Calu3 (cell line): ENCODE measurements at places on chromosomes 5 and 9.

DNA sequence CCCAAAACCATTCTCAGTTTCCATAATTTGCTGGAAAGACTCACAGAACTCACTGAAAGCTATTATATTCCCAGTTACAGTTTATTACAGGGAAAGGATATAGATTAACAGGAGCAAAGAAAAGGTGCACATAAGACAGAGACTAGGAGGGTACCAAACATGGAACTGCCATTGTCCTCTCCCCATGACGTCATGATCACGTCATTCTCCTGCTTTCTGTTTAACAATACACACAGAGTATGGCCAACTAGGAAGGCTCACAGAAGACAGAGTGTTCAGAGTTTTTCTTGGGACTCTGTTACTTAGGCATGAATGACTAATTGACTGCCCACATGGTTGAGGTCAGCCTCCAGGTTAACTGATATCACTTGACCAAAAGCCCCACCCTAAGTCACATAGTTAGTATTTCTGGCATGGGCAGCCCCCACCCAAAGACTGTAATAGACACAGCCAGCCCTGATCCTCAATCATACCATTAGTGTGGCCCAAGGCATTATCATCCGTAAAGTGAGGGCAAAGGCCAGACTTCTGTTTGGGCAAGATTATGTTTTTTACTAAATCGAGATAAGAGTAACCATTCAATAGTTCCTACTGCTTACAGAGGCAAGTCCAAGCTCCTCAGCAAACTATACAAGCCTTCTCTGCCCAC, 353.5 kb upstream of the POU5F2 start:
- no peak for DNase-seq

GRCh38 chr9:112870556-112870955, 20.1 kb downstream of the SLC46A2 start:
- DNase-seq: no peak

- DNase-seq: no peak
These were observed 129.9 kb downstream of the DMXL1 start for GRCh38 chr5:119200795-119201194.

DNA sequence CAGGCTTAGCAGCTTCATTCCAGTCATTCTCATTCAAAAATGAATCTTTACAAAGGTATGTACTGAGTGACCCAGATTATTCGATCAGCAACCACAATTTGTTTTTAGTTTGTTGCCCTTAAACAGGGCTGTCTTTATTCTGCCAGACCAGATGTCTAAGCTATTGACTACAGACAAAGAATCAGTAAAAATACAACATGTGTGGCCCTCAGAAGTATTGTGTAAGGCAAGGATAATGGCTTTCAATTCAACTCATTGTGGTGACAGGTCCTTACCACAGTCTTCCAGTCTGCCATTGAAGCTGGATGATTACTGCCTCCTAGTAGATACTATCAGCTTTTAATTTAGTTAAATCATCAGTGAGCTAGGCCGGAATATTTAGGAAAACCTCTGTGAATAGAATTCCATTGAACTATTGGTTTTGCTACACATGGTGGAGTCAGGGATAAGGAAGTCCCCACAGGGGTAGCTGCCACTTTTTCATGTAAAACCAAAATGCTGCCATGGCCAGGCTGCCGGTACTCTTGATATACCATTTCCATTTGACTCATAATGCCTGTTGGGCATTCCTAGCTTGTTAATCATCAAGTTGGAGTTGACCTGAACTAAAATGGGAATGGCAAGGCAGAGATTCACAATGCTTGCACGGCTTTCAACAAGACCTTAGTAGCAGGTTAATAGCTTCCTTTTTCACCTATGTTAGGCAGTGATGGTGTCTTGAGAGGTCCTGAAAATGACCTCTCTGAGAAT, 175.6 kb downstream of the MEF2C start:
- no peak for DNase-seq

GRCh38 chr5:141343953-141344463, 379 bp downstream of the PCDHGA3 start:
- no peak for DNase-seq

GRCh38 chr9:95515272-95516113, 1.3 kb downstream of the PTCH1 start:
- peak; percentile 16 for DNase-seq

DNA sequence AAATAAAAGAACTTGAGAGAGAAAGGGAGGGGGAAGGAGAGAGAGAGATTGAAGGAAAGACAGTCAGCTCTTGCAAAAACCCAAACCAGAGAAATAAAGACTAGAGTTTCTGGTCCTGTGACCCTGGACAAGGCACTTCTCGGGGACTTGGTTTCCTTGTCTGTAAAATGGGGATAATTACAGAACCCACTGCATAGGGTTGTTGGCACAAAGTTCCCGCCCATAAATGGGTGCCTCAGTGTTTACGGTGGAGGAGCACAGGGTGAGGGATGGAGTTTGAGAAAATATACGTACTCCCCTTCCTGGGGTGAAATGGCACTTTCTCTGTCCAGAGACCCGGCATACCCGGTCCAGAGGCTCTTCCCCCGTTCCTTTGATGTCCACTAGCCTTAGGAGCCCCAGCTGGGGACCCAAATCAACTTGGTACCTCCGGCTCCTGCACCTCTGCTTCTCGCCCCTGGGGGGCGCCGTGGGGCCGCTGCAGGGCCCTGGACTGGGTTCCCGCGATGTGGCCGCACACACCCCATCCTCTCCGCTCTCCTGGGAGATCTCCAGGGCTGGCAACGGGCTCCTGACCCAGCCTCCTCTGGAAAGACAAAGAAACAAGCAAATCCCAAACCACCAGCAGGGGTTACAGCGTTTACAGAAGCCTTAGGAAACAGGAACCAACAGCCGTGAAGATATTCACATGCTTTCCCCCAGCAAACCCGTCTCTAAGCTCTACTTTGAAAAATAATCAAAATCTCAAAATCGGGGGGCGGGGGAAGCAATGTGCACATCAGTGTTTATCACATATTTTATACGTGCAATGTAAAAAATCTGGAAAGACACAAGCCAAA, 26.3 kb downstream of the PTGES start:
- peak; percentile 61 for DNase-seq

DNA sequence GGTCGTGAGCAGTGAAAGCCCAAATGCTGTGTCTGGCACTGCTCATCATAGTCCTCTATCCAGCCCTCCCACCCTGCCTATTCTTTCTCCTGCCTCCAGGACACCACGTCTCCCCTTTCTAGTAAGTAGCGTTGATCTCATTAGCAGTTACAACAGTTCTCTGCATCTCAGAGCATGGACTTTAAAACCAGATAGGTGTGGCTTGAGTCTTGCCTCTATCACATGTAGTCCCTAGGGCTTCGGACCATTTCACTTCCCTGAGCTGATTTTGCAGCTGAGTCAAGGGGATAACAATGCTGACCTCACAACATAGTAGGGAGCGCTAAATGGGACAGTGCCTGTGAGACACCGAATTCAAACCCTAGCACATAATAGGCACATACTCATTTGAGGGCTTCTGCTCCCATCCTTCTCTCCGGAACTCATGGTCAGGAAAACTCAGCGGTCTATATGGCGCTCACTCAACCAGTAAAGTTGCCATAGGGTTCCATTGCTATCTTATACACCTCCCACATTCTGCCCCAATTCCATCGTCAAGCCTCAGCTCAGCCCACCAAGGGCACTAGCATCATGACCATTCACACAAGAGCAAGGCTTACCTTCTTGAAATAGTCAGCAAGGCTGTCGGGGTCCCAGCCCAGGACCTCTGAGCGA, 515 bp downstream of the LCP2 start:
- no peak for DNase-seq

GRCh38 chr5:96714951-96715451, 52.8 kb downstream of the CAST start:
- peak; percentile 82 for DNase-seq
